ENCODE measurements at places on chromosomes 3 and 15.

GRCh38 chr3:189567322-189567721 lies 63.9 kb upstream of the TP63 start:
- no peak for DNase-seq

DNA sequence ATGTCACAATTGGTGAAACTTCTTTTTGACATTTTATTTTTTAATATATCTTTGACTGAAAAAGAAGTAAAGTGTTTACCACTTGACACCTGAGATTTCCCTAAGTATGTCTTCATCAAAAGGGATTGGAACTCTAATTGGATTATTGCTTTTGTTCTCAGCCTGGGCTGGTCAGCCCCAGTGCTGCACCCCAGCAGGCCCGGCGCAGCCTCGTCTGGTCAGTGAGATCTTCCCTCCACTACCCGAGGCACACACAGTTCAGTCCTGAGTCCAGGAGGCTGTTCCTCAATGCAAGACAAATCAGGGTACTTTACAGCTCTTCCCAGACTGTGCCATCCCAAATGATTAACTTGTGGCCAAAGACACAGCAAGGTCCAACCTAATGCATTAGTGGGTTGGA lies 146.9 kb upstream of the SEMA6D start:
- no peak for DNase-seq

DNA sequence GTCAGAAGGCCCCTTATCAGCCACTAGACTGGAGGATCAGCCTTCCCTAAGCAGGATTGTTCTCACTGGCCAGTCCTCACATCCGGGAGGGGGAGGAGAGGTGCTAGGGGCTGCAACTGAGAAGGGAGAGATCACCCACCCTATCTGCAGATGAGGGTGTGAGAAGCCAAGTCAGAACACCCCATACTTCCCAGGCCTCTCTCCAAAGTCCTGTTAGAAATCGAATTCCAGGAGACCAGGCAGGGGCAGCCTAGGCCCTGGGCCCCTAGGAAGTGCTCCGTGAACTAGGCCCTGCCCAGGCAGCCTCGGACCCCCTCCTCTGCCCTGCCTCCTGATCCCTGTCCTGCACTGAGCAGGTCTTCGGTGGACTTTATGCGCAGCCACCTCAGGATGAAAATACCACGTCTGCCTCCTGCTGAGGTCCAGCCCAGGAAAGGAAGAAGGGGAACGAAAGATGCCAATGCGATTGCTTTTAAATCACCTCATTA lies 933 bp downstream of the DZIP1L start:
- DNase-seq = no peak

- DNase-seq = no peak
These were observed 878 bp downstream of the ISLR start for GRCh38 chr15:74174219-74174957.

- DNase-seq = no peak
These were observed 11.9 kb downstream of the ABI3BP start for GRCh38 chr3:100981164-100981911.

GRCh38 chr15:34737477-34737876 lies 17.3 kb downstream of the GJD2 start:
- DNase-seq = no peak

DNA sequence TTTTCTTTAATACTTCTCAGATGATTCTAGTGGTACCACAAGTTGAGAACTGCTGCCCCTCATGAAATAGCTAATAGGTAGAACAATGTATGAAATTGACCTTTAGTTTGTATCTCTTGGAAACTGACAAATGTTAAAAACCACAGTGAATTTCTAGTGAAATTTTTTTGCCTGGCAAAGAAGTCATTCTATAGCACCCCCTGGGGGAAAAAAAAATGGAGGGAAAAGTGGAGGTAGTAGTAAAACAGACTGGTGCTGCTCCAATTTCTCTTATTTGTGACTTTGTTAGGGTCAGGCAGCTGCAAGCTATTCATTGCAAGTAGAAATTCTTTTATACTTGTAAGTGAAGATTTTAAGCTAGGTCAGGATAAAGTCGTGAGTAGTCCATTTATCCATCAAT lies 605.0 kb downstream of the NLGN1 start:
- no peak for DNase-seq

GRCh38 chr3:112605285-112605684 lies 35.7 kb downstream of the CCDC80 start:
- DNase-seq = no peak

GRCh38 chr3:187717572-187717971 lies 15.2 kb upstream of the RTP2 start:
- DNase-seq = no peak

GRCh38 chr3:26962492-26963360 lies 340.2 kb downstream of the LRRC3B start:
- DNase-seq = no peak

GRCh38 chr3:172213904-172214303 lies 174.5 kb downstream of the FNDC3B start:
- DNase-seq = no peak

DNA sequence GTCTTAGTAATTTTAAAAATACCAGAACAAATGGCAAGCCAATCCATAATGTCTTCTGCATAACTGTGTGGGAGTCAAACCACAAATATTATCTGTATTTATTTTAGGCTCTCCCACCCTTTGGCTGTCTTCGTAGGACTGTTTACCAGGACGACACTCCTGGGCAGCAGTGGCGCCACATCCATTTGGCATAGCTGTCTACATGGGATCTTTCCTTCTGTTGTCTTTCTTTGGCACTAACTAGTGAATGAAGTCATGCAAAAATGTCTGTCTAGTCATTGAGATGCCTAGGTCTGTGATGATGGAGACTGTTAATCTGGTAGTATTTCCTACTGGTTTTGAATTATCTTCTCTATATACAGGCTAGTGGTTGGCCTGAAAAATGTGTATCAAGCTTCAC lies 54.0 kb upstream of the CHMP2B start:
- DNase-seq = no peak

- DNase-seq = no peak
These were observed 17.3 kb downstream of the CCDC54 start for GRCh38 chr3:107394502-107394901.

DNA sequence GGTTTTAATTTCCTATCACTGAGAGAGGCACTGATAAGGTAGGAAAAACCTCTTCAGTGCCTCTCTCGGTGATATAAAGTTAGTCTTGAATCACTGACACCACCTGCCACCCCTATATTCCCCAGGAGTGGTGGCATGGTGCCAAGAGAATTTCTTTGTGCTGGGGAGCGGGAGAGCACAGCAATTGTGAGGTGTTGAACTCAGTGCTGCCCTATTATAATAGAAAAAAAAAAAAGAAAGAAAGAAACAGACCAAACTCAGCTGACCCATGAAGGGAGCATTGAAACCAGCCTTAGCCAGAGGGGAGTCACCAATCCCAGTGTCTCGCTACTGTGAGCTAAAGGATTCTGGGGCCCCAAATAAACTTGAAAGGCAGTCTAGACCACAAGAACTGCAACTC lies 201.4 kb upstream of the STT3B start:
- no peak for DNase-seq

DNA sequence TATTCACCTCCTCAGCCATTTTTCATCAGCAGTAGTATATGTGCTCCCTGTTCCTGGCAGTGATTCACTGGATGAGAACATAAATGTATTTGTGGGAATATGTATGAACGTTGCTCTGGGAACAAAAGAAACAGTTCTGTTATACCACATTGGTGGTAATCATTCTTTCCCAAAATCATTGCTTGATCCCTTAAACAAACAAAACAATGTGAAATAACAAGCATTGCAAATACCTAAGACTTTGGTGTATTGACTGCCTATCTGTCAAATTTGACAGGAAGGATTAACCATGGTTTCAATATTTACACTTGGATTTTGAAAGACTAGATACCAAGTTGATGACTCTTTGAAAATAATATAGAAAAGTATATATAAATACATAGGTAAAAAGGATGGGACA lies 284.1 kb downstream of the FHIT start:
- no peak for DNase-seq

- DNase-seq = no peak
These were observed 22.5 kb upstream of the THBS1 start for GRCh38 chr15:39558421-39558820.

DNA sequence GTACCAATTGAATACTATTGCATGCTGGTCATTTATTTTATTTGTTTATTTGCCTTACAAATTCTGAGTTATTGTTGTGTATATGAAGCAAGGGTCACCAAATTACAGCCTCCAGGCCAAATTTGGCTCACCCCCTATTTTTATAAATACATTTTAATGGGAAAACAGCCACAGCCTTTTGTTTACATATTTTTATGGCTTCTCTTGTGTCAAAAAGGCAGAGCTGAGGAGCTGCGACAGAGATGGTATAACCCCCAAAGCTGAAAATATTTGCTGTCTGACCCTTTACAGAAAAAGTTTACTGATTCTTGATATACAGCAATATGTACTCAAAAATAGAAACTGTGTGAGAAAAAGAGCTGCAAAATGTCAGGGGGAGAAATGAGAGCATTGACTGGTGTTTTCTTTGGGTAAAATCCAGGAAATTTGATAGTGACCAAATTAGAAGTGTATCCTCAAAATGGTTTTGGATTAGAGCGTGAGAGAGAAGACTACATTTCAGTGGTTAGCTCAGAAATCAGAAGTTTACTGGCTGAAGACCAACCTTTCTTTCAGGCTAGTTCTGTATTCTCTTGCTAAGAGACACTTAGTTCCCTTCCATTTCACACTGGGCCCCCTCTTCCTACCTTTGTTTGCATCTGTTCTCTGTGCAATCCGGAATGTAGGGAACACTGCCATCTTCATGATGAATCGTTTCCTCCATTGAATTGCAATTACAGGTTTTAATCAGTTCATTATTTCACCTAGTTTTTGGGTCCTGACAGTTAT lies 757.8 kb downstream of the AGBL1 start:
- DNase-seq = no peak

- no peak for DNase-seq
These were observed 344.2 kb upstream of the ROPN1 start for GRCh38 chr3:124336067-124336656.

DNA sequence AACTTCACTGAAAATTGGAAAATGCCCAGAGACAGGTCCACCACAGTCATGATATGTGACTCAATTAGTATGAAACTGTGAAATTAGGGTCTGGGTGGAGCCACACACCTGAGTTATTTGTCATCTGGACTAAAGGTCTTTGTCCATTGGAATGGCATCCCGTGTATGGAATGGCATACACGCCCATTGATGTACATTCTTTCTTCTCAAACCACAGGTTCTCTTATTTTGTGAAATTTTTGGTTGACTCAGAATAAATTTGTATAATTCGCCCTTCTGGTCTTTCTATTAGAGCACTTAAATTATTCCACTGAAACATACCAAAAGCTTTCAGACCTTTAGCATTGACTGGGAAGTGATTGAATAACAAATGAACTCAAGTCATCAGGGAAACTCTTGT lies 66.8 kb upstream of the UBE2E1 start:
- no peak for DNase-seq

DNA sequence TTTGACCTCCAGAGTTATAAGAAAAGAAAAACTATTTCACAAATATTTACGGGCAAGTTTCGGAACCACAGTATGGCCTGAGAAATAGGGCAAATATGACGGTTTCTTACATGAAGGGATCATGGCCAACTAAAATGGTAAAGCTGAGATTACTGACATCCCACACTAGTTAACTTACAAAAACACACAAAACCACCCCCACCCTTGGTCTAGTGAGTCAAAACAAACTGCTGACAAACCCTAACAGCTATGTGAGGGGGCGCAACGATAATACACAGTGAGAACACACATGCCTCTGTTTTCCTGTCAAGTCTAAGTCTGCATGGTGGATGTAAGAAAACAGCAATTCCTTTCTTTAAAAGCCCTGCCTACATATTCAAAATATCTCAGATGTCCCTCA lies 32.3 kb downstream of the CBLB start:
- DNase-seq = no peak

DNA sequence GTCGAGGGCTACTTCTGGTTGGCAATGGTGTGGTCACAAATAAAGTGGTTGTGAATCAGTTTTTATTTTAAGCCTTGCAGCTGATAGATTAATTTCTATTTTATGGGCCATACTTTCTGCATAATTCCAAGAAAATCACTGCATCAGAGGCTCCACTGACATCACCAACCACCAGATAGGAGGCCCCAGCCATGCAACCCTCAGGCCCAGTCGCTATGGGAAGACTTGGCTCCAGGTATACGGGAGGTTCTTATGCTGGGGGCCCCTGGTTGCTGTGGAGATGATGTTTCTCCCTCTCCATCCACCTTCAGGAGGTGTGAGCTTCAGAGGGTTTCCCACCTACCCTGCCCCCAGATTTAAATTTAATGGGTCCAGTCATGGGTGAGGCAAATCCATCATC lies 57.4 kb downstream of the ISG20 start:
- DNase-seq = no peak

DNA sequence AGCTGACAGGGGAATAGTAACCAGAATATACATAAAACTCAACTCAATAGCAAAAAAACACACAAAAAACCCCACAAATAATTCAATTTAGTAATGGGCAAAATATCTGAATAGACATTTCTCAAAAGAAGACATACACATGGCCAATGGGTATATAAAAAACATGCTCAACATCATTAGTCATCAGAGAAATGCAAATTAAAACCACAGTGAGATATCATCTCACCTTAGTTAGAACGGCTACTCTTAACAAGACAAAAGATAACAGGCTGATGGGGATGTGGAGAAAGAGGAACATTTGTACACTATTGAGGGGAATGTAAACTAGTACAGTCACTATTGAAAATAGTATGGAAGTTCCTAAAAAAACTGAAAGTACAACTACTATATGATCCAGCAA lies 678.6 kb downstream of the MECOM start:
- DNase-seq = no peak

- no peak for DNase-seq
These were observed 33.6 kb upstream of the MTMR10 start for GRCh38 chr15:31024979-31025378.

DNA sequence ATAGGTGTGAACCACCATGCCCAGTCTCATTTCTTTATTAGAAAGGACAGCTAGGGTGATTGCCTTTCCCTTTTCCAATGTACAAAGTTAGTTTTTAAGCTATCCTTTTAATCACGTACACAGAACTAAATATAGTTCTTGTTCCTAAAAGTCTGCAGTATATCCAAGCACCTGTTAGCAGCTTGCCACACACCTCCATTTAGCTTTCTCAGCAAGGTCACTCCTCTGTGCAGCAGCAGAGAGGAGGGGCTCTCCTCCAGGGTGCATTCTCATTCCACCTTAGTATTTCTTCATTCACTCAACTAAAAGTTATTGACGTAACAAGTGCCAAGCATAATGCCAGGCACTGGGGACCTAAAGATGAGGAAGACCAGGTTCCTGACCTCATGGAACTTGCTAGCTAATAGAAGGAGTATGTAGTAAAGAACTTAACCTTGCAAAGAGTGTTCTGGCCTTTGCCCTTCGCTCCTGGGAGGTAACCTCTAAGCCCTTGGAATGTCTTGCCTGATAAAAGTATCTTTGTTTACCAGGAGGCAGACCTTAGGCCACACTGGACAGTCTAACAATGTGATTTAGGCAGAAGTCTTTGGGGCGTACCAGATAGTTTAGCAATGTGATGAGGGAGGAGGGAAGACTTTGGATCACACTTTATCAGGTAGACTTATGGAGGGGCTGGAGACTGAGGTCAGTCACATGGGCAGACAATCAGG lies 12.7 kb upstream of the PTPN9 start:
- no peak for DNase-seq

Measured in stimulated activated CD8-positive, alpha-beta memory T cell treated with anti-CD3 and anti-CD28 coated beads, Interleukin-15, amount 100 ng/mL, for 24 hours (primary cell).